ENCODE measurements at places on chromosomes 5 and 9. TPM values are rescaled to one million over a fixed set of nuclear protein-coding genes. Genes with fewer than 3 reads are reported as not detected.

The LARP1 gene
- total RNA-seq, result 317 TPM

The GABRB2 gene
- not detected for total RNA-seq

The IRGM gene
- not detected for total RNA-seq

GRCh38 chr9:116094846-116095245 lies 58.7 kb upstream of the PAPPA start:
- no peak overlapping the region for H3K4me3 ChIP-seq
- H3K27ac ChIP-seq, result no peak overlapping the region
- no peak for DNase-seq
- H3K4me1 ChIP-seq, result no peaks in the 10 kb centered on the region

GRCh38 chr5:83503662-83504061 lies 32.1 kb downstream of the VCAN start:
- H3K4me1 ChIP-seq, result peaks cover 2% of the 10 kb centered on the region
- H3K36me3 ChIP-seq, result no peaks in the 10 kb centered on the region
- no peak for DNase-seq
- no peaks in the 10 kb centered on the region for H3K27me3 ChIP-seq
- H3K27ac ChIP-seq, result no peak overlapping the region
- H3K4me3 ChIP-seq, result no peak overlapping the region

DNA sequence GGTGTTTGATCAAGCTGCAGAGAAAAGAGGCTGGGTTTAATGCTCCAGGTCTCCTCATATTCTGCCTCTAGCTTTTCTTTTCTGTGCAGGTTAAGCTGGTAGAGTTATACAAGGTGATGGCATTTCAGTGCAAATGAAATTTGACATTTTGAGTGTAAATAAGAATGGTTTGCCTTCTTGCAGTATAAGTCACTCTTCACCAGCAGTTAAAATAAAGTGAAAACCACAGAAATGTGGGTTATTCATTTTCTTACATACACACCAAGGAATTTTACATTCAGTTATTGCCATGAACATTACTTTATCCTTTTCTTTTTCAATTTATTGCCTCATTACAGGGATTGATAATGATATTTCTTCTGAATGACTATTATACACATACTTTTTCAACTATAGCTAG lies 337.5 kb upstream of the PCSK5 start:
- peaks cover 24% of the 10 kb centered on the region for H3K27me3 ChIP-seq
- no peaks in the 10 kb centered on the region for H3K4me1 ChIP-seq
- no peak for DNase-seq
- no peak overlapping the region for H3K27ac ChIP-seq
- H3K36me3 ChIP-seq, result no peaks in the 10 kb centered on the region

DNA sequence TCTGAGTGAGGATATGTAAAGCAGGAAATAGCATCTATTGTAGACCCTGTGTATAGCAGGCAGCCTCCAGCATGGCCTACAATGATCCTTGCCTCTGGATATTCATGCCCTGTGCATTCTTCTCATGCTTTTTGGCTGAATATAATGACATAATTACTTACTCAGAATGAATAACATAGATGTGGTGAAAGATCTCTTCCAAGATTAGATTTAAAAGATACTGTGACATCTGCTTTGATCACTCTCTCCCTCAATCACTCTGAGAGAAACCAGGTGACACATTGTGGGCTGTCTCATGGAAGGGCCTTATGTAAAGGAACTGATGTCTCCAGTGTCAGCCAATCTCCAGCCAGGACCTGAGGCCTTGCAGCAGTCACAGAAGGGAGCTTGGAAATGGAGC lies 376.7 kb downstream of the DNAH5 start:
- peaks cover 9% of the 10 kb centered on the region for H3K4me1 ChIP-seq
- H3K27me3 ChIP-seq, result peaks cover 20% of the 10 kb centered on the region
- no peaks in the 10 kb centered on the region for H3K36me3 ChIP-seq
- no peak overlapping the region for H3K4me3 ChIP-seq
- DNase-seq, result no peak
- no peak overlapping the region for H3K27ac ChIP-seq

- H3K4me3 ChIP-seq, result no peak overlapping the region
- no peak overlapping the region for H3K27ac ChIP-seq
- H3K36me3 ChIP-seq, result peaks cover 23% of the 10 kb centered on the region
- DNase-seq, result no peak
Observed at GRCh38 chr9:113370806-113371325, 5.9 kb downstream of the HDHD3 start.

- H3K36me3 ChIP-seq, result no peaks in the 10 kb centered on the region
- H3K4me1 ChIP-seq, result peaks cover 16% of the 10 kb centered on the region
- H3K4me3 ChIP-seq, result no peak overlapping the region
Observed at GRCh38 chr5:78467752-78468357, 107.4 kb downstream of the SCAMP1 start.

DNA sequence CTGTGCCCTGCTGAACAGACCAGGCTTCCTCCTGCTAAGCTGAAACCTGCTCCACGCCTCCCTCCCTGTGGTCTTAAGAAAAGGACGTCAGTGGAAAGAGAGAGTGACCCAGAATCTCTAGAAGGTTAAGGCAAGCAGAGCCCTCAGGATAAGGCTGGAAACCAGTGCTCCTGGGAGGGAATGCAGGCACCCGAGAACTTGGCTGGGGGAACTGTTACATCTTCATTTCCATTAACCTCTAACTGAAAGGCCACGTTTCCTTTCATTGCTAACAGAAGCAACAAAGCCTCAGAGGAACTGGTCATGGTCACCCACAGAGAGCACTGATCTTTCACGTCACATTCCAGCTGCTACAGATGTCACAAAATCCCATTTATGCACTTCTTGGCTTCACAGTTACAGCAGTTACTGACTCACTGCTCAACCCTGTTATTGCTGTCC lies 26.1 kb upstream of the AKNA start:
- no peak for DNase-seq
- peaks cover 4% of the 10 kb centered on the region for H3K36me3 ChIP-seq
- H3K4me1 ChIP-seq, result no peaks in the 10 kb centered on the region
- H3K4me3 ChIP-seq, result no peak overlapping the region
- H3K27me3 ChIP-seq, result peaks cover 17% of the 10 kb centered on the region

GRCh38 chr5:31218978-31219377 lies 25.5 kb downstream of the CDH6 start:
- DNase-seq, result no peak
- peaks cover 32% of the 10 kb centered on the region for H3K4me1 ChIP-seq
- no peak overlapping the region for H3K4me3 ChIP-seq
- no peaks in the 10 kb centered on the region for H3K36me3 ChIP-seq

DNA sequence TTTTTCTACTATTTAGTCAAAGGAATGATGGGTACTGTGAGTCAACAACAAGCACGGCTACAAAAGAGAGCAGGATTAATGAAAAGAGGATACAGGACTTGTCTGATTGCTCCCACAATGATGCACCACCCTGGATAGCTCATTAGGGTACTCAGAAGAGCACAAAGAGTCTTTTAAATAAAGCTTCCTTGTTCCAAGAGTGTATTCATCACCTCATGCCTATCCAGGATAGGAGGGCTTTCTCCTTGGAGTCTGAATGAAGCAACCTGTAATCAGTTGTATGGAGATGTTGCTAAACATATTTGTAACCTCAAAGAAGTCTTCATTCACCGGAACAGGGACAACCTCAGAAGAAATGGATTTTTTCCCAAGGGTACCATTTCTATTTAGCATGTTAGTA lies 219.5 kb upstream of the TMEM161B start:
- H3K4me1 ChIP-seq, result no peaks in the 10 kb centered on the region
- no peaks in the 10 kb centered on the region for H3K36me3 ChIP-seq
- H3K27me3 ChIP-seq, result no peaks in the 10 kb centered on the region

DNA sequence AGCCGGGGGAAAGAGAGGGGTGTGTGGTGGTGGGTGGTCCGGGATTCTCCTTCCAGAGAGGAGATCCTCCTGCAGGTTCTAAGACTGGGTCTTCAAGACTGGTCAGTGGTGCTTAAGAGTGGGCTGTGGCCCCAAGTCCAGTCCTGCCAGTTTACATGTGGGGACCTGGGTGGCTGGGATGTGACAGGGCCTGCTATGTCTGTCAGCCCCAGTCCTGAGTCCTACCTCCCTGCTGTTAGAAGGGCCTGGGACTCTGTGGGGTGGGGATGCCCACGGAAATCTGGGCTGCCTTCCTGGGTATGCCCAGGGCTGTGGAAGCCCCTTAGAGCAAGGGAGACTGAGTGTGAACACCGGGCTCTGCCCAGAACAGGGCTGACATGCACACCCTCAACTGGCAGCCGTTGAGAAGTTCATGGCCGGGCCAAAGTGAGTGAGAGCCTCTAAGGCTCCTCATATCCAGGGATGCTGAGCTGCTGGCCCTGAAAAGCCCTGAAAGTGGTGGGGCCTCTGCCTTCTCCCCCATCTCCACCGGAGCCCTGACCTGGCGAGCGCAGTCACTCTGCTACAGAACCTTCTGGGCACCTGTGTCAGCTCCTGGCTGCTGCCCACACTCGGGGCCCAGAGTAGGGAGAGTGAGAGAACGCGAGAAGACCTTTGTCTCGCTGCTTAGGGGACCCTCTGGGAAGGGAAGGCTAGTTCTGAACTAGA lies 1.7 kb downstream of the PHF2 start:
- DNase-seq, result no peak
- H3K4me1 ChIP-seq, result no peaks in the 10 kb centered on the region
- peak overlapping the region; percentile 72 for H3K4me3 ChIP-seq
- H3K27ac ChIP-seq, result peak overlapping the region; percentile 22

DNA sequence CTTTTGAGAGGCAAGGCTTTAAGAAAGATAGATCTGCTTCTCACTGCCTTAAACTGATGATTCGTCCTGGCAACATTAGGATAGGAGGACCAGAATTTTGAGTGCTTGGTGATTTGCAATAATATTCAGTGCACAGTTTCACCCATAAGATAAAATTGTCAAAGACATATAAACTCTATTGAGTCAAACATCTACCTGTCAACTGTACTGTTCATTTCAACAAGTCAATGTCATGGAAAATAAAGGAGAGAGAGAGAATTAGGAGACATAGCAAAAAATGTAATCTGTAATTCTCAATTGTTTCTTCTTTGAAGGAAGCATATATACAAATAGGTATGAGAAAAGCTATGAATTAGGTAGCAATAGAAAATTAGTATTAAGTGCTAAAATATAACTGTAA lies 237.2 kb downstream of the CDH12 start:
- H3K4me3 ChIP-seq, result no peak overlapping the region
- no peaks in the 10 kb centered on the region for H3K27me3 ChIP-seq
- no peaks in the 10 kb centered on the region for H3K36me3 ChIP-seq
- no peak for DNase-seq

- H3K4me3 ChIP-seq, result peak overlapping the region; percentile 55
- H3K36me3 ChIP-seq, result no peaks in the 10 kb centered on the region
- no peaks in the 10 kb centered on the region for H3K27me3 ChIP-seq
- H3K4me1 ChIP-seq, result no peaks in the 10 kb centered on the region
- no peak for DNase-seq
- peak overlapping the region; percentile 42 for H3K27ac ChIP-seq
Observed at GRCh38 chr9:107638521-107639310, 149.1 kb upstream of the KLF4 start.

DNA sequence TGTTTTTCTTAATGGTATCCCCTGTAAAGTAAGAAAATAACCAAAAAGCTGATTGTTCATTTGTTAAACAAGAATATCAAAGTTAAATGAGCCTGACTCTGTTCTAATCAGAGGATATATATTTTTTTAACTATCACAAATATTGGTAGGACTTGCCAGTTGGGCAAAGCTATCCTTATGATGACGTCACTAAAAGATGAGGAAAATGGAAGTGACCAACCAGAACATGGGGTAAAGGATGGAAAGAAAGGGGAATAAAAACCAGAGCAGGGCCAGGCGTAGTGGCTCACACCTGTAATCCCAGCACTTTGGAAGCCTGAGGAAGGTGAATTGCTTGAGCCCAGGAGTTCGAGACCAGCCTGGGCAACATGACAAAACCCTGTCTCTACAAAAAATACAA lies 811.6 kb upstream of the DMAC1 start:
- no peak overlapping the region for H3K27ac ChIP-seq
- no peaks in the 10 kb centered on the region for H3K36me3 ChIP-seq
- H3K27me3 ChIP-seq, result no peaks in the 10 kb centered on the region
- no peak overlapping the region for H3K4me3 ChIP-seq
- DNase-seq, result no peak
- no peaks in the 10 kb centered on the region for H3K4me1 ChIP-seq

- DNase-seq, result no peak
- peaks cover 45% of the 10 kb centered on the region for H3K4me1 ChIP-seq
- H3K27ac ChIP-seq, result peak overlapping the region; percentile 79
- H3K4me3 ChIP-seq, result peak overlapping the region; percentile 90
Observed at GRCh38 chr9:130693101-130693425, 517 bp upstream of the EXOSC2 start.

- no peaks in the 10 kb centered on the region for H3K4me1 ChIP-seq
- no peak overlapping the region for H3K27ac ChIP-seq
- no peaks in the 10 kb centered on the region for H3K27me3 ChIP-seq
- no peak overlapping the region for H3K4me3 ChIP-seq
Observed at GRCh38 chr9:127163409-127163808, 41.0 kb upstream of the ANGPTL2 start.

- H3K4me3 ChIP-seq, result no peak overlapping the region
- DNase-seq, result no peak
- no peaks in the 10 kb centered on the region for H3K4me1 ChIP-seq
- peaks cover 20% of the 10 kb centered on the region for H3K27me3 ChIP-seq
Observed at GRCh38 chr9:17719053-17719452, 140.2 kb downstream of the SH3GL2 start.

DNA sequence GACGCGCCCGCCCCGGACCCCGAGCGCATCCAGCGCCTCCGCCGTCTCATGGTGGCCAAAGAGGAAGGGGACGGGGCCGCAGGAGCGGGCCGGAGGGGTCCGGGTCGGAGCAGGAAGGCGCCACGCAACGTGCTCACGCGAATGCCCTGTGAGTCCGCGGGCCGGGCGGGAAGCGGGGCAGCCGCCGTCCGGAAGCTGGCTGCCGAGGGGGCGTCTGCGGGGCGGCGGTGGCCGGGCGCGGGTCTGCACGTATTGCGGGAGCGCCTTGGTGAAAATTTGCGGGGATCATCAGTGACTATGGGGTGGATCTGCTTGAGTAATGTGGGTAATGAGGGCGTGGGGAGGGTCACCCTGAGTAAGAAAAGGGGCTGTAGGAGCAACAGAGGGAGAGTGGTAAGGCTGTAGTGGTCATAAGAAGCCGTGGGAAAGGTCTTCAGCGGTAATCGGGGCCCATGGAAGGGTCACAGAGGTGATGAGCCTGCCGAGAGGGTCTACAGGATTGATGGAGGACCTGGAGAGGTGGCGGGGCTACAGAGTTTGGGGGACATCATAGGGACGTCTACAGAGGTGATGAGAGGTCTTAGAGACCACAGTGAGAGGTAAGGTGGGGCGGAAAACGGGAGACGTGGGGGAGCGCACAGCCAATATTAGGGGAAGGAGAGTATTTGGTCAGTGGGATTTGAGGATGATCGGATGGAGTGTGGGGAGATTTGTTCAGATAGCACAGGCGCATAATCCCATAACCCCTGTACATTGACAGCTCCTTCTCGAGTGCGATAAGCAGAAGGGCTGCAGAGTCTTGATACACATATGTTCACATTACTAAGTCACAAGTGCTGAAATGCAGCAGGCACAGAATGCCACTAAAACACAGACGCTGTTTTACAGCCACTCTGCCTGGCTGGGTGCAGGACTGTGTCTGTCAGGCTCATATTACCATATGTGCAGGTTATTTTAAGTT lies 819 bp downstream of the LSM11 start:
- H3K36me3 ChIP-seq, result peaks cover 37% of the 10 kb centered on the region
- peak overlapping the region; percentile 82 for H3K4me3 ChIP-seq
- no peak for DNase-seq
- peaks cover 22% of the 10 kb centered on the region for H3K4me1 ChIP-seq
- no peaks in the 10 kb centered on the region for H3K27me3 ChIP-seq
